Epithelial cell of prostate (primary cell): ENCODE measurements at places on chromosomes 5 and 9.

DNA sequence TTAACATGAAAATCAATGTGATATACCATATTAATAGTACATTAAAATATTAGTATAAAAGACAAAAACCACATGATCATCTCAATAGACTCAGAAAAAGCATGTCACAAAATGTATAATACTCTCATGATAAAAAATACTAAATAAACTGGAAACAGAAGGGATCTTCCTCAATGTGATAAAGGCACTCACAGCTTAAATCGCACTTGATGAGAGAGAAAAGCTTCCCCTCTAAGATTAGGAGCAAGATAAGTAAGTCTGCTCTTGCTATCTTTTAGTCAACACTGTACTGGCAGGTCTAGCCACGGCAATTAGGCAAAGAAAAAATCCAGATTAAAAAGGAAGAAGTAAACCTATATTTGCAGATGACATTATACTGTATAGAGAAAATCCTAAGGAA is 21.8 kb upstream of the MSH3 start:
- DNase-seq = no peak

DNA sequence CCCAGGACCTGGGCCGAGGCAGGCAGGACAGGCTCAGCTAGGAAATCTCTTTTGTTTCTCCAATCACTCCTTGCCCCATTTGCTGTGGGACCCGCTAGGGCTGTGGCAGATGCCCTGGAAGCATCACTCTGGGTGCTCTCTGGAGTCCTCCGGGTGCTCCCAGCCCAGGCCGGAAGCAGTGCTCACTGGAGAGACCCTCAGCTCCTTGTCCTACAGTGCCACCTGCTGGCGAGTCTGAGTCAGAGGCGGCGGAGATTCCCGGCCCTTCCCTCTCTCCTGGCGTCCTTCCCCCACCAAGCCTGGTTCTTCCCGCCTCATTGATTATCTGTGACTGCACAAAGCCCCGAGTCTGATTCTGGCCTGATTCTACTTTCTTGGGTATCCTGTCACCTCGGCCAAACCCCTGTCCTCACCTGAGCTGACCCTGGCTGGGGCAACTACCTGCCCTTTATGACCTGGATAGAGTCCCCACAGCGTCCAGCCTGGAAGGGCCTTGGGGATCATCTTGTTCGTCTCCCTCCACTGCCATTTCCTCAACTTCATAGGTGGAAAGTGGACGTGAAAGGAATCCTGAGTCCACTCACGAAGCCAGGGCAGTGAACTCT is 7.3 kb upstream of the BARHL1 start:
- DNase-seq = no peak

GRCh38 chr5:112239996-112240395 is 179.1 kb downstream of the EPB41L4A start:
- no peak for DNase-seq

DNA sequence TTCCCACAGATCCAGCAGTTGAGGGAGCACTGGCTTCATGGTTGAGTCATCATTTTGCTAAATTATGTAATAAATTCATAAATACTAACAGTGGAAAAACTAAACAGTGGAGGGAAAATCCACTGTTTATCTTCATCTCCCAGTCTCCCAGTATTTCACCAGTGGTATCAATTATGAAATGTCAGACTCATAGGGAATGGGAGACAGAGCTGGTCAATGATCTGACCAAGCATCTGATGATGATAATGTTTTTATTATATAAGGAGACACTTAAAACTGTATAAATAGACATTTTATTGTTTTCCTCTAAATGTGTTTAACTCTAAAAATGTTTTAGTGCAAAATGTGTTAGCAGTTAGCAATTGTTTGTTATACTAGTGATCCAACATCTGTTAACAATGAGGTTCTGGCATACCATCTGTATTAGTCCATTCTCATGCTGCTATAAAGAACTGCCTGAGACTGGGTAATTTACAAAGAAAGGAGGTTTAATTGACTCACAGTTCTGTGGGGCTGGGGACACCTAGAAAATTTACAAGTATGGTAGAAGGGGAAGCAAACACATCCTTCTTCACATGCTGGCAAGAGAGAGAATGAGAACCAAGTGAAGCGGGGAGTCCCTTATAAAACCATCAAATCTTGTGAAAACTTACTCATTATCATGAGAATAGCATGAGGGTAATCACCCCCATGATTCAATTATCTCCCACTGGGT is 11.8 kb upstream of the REEP5 start:
- no peak for DNase-seq

GRCh38 chr5:174612686-174613085 is 111.7 kb upstream of the MSX2 start:
- DNase-seq = no peak

- DNase-seq = no peak
Observed at GRCh38 chr5:121533814-121534213, 317.9 kb upstream of the FTMT start.

GRCh38 chr9:28365728-28366127 is 792.4 kb upstream of the C9orf72 start:
- no peak for DNase-seq
